GM13976 (cell line): ENCODE measurements at places on chromosomes 6 and 20.

DNA sequence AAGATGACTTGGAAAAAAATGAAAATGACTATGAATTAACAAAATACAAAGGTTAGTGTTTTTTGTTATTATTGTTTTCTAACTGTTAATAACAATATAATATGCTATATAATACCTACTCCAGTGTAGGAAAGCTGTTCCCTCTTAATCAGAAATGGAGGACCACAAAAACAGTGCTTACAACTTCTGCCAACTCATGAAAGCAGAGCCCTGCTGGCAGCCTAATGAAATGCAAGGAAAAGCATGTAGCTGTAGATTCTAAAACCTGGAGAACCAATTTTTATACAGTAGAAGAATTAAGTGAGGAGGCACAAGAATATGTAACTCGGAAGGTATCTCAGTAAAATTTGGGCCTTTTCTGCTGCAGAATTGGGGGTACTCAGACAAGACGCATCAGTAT, 29.4 kb downstream of the PHIP start:
- DNase-seq, result no peak

DNA sequence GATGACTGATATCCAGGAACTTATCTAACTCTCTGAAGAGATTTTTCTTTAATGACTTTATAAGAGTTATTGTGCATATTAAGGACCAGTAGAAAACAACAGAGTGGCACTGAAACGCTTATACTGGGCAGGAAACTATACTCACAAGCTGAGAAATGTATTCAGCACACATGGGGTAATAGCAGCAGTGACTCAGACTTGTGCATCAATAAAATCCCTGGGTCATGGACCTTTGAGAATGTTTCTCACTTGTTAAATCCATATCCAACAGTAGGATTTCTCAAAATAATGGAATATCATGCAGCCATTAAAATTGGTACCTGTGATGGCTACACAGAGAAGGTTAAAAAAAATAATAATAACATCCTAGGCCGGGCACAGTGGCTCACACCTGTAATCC, 219.5 kb downstream of the BTBD9 start:
- no peak for DNase-seq

DNA sequence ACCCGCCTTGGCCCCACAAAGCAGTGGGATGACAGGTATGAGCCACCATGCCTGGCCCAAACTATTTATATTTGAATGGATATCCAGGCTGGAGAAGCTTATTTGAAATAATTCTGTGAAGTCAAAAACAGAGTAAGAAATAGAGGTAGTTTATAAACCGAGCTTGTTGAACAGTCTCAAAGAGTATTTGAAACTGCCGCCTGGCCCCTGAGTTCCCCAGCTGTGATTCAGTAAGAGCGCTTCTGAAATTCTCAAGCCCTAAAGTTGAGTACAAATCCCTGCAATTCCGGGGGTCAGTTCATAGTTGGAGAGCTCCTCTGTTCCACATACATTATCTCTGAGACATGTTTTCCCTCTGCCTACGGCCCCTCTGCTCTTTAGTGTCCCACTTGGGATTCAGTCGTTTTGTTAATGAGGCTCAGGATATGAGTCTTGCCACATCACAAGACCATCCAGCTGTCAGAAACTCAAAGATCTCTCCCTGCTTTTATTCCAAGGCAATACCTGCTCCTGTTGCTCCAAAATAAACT, 127.8 kb downstream of the SOD2 start:
- DNase-seq, result no peak

- DNase-seq, result no peak
Measured at GRCh38 chr20:48841875-48842529, 14.2 kb upstream of the PREX1 start.

- DNase-seq, result no peak
Measured at GRCh38 chr6:19368511-19368910, 468.7 kb upstream of the ID4 start.

GRCh38 chr6:15474196-15474595, 188.6 kb downstream of the DTNBP1 start:
- DNase-seq, result no peak
